ENCODE measurements at places on chromosomes 1 and 21. TPM values are rescaled to one million over a fixed set of nuclear protein-coding genes. Genes with fewer than 3 reads are reported as not detected.

Gene PTPN14
- 39.1 TPM for total RNA-seq

Gene TIE1
- not detected for total RNA-seq

Gene ZC3H11A
- 73.5 TPM for total RNA-seq

Gene OR2L8
- not detected for total RNA-seq

Gene HSPB7
- total RNA-seq, result not detected

Gene GPR161
- total RNA-seq, result 9.6 TPM

Gene E2F2
- total RNA-seq, result 7.3 TPM

Gene GJA5
- total RNA-seq, result not detected

Gene PTPN22
- 1.5 TPM for total RNA-seq

Gene MATN1
- total RNA-seq, result 0.26 TPM

Gene AJAP1
- total RNA-seq, result not detected

Gene ESRRG
- total RNA-seq, result not detected

Gene CACNA1S
- not detected for total RNA-seq

Gene CASZ1
- 0.58 TPM for total RNA-seq

Gene OR2G6
- total RNA-seq, result not detected

Gene SLC66A1
- 11.5 TPM for total RNA-seq

Gene PLPPR4
- 10.3 TPM for total RNA-seq

Gene MLLT11
- total RNA-seq, result 26.5 TPM

Gene TTC22
- total RNA-seq, result not detected

Gene GTF2B
- 57.9 TPM for total RNA-seq
